ENCODE measurements at places on chromosomes 1 and 21.
A peak's percentile ranks its signal among the peaks of the same experiment; 100 is the strongest.

DNA sequence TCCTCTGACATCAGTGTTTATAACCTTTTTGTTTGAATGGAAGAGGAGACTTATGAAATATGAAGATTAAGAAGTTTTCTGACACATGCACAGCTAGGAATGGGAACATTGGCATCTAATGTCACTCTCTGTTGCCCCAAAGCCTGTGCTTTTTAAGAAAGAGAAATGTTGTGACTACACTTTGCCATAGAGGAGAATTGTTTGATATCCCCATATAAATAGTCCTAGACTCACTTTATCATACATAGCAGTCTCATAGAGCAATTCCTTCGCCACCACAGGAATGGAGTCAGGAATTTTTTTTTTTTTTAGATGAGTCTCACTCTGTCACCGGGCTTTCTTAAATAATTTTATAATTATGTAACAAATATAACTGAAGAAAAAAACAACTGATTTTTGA lies 1.5 kb downstream of the KRTAP21-3 start:
- no peak for DNase-seq

DNA sequence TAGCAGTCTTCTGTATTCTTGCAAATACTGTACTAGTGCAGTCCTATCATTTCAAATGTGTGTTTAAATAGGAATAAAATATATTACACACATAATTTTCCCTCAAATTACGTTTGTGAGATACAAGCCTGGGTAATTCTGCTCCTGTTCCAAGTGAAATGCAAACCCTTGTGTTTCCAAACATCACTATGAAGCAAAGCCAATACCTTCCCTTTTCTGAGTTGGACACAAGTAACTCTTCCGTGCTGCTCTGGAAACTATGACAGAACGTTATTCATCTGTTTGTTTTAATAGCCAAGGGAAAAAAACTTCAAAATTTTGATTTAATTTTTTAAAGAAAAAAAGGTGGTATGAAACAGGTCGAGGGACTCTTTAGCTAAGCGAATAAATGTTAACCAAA lies 73.7 kb upstream of the UBE2U start:
- DNase-seq: no peak

DNA sequence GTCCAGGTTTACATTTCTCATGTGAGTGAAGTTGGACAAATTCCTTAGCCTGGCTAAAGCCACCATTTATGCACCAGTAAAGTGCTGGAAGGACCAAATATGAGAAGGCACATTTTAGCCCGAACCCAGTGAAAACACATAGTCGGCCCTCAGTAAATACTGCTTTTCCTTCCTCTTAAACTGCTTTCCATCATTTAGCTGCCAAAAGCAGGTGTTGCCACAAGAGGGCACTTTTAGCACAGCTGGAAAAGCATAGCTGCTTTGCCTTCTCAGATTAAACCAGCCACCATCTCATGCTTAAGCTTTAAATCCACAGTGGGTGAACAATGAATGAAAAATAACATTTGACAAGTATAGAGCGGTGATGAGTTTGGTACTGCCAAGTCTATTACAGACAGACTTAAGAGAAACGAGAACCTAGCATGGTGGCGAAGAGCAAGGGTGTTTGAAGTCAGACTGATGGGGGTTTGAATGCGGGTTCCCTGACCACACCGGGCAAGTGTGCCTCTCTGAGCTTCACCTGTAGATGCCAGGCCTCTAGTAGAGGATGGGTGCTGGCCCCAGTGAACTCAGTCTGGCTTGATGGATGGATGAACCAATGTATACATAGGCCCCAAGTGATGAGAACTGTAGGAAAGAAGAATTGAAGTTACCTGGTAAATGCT lies 57.8 kb downstream of the SLC35D1 start:
- DNase-seq: peak; percentile 51

DNA sequence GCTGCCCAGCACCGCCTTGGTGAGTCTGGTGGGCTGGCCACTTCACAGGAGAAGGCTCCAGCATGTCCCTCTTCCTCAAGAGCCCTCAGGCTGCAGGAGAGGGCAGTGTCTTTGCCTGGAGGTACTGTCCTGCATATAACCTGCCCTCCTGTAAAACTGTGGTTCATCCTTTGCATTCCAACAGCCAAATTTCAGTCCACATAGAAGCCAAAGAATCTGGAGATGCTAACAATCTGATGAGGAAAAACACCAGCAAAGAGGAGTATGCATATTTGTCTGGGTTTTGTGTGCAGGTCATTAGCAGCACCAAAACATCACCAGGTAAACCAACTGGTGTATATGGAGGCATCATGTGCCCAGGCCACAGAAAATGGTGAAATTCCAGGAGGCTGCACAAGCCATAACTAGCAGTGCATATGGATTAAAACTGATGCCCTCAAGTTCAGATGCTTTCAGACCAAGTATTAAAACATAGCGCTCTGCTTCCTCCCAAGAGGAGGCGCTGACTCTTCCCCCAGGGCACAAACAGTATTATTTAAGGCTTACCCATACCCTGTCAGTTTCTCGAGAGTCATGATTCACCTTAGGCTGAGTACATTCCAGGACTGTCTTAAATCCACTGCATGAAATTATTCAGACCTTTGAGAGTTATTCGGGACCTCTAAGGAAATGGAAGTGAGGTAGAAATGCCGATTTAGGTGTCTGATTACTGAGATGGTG lies 150.5 kb upstream of the COA6 start:
- DNase-seq: no peak

- DNase-seq: no peak
Measured at GRCh38 chr1:207071426-207071825, 17.2 kb upstream of the C4BPB start.

DNA sequence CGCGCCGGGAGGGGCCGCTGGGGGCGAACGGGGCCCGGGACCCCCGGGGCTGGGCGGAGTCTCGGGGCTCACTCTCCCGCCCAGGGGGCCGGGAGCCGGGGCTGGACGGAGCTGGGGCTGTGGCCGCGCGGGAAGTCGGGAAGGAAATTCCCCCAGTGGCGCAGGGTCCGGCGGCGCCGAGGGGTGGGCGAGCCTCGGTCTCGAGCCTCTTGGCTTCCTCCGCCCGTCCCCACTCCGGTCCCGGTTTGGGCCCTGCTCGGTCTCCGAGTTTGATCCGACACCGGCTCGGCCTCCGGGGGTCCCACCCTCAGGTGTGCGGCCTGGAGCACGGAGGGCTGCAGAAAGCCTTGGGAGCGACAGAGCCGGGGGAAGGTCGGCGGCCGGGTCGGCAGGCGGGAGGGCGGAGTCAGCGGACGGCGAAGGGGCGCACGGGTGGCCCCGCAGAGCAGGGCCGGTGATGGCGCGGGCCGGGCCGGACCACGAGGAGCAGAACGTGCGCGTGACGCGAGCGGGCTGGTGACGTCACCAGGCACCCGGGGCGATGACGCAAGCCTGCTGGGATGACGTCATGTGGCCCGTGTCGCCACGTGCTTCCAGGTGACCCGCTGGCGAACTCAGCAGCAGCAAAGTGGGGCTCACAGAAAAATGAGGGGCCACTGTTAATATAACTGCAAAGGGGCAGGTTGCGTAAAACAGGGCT lies 610 bp upstream of the HES4 start:
- no peak for DNase-seq

- DNase-seq: no peak
Measured at GRCh38 chr1:161737625-161738024, 12.0 kb upstream of the DUSP12 start.

Measured in NCI-H748 treated with DMSO at 0.1 percent for 48 hours (cell line).